CD4-positive, alpha-beta T cell treated with Interleukin-15 for 4 hours (primary cell): ENCODE measurements at places on chromosomes 4 and X.

GRCh38 chr4:138182838-138183426 lies 59.2 kb downstream of the SLC7A11 start:
- no peak for DNase-seq

GRCh38 chrX:71067089-71067488 lies 1.0 kb downstream of the SNX12 start:
- no peak for DNase-seq

DNA sequence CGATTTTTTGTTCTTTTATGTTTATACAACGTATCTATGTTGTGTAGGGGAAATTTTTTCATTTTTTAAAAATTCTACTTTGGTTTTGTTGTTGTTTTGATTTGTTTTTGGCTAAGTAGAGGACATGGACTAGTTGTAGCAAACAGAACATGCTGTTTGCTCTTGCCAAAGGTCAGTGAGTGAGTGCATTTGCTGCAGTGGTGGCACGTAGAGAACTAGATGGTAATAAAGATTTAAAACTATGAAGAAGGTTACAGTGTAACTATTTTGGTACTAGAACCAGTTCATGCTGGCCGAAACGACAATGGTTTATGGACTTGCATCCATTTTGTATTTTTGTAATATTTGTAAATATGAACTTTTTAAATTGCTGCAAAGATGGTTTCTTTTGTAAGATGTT lies 1.9 kb upstream of the SCML1 start:
- no peak for DNase-seq

DNA sequence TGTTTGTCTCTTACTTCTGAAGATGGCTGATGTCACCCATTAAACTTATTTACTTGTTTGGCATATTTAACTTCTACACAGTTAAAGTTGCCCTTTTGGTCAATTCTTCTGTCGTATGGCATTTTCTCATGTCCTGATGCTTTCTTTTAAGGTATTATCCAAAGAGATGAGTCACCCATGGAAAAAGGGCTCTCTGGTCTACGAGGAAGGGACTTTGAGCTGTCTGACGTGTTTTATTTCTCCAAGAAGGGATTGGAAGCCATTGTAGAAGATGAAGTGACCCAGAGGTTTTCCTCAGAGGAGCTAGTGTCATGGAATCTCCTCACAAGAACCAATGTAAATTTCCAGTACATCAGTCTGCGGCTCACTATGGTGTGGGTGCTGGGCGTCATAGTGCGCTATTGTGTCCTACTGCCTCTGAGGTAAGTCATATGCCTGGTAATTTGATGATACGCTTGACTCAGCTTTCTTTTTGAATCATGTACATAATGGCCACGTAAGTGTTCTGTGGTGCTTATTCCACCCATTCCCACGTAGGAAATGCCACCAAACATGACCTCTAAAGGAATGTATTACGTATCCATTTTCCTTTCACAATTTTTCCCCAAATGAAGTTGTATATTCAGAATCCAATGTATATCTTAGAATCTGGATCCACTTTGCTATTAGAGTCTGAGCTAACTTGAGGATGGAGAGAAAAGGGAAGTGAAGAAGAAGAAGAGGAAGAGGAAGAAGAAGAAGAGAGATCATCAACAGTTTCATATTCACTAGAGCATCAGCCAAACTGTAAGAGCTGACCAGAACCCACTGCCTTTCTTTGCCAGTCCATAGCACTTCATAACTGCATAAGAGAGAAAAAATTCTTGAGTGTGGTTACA lies 45.7 kb downstream of the GPAT3 start:
- DNase-seq: no peak

DNA sequence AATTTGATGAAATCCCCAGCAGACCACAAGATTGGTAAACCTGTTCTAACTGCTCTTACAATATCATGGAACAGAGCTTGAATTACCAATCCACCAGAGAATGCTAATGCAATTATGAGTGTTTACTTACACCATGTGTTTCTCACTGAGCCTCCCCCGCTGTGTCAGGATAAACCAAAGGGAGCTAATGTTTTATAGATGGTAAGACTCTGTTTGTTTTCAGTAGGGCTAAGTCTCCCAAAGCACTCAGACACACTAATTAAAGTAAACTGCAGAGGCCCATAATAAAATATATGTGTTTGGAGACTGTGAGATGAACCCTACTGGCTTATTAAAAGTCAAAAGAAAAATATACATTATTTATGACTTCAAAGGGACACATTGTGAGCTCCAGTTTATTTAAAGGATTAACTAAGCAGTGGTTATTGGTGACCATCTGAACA lies 261.7 kb upstream of the FAM241A start:
- no peak for DNase-seq

- no peak for DNase-seq
Observed at GRCh38 chr4:48827622-48828021, 3.3 kb upstream of the OCIAD1 start.

- DNase-seq: no peak
Observed at GRCh38 chr4:1972414-1972813, 36.4 kb downstream of the NELFA start.

DNA sequence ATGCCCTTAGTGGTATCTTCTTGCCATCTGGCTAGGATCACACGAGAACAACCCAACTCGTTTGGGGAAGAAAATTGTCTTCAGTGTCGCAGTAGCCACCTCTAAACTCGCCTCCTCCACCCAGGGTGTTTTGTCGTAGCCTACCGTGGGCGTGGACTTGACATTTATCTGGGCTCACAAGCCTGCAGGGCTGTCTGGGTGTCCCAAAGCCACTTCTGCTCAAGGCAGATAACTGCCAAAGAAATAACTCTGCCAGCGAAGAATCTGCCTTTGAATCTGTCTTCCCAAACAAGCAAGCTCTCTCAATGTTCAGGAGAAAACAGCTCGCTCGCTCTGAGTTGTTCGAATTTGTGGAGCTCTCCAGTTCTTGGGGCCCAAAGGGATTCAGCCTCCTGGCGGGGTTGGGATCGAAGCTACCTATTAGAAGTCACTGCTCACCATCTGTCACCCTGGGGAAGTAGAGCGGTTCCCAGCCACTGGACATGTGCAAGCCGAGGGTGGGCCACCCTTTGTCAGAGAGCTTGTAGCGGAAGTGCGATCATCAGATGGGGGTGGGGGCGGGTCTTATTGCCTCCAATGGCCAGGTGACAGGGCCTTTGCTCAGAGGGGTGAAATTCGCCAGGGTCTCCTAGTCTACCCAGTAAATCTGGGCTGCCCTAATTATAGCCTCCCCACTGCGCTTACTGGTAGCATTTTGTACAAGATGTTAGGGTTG lies 14.8 kb downstream of the BLOC1S4 start:
- DNase-seq: no peak
